D341Med (cell line): ENCODE measurements at places on chromosomes 6 and 20.

GRCh38 chr6:27452496-27452897 is 20.4 kb downstream of the ZNF184 start:
- no peak for DNase-seq

DNA sequence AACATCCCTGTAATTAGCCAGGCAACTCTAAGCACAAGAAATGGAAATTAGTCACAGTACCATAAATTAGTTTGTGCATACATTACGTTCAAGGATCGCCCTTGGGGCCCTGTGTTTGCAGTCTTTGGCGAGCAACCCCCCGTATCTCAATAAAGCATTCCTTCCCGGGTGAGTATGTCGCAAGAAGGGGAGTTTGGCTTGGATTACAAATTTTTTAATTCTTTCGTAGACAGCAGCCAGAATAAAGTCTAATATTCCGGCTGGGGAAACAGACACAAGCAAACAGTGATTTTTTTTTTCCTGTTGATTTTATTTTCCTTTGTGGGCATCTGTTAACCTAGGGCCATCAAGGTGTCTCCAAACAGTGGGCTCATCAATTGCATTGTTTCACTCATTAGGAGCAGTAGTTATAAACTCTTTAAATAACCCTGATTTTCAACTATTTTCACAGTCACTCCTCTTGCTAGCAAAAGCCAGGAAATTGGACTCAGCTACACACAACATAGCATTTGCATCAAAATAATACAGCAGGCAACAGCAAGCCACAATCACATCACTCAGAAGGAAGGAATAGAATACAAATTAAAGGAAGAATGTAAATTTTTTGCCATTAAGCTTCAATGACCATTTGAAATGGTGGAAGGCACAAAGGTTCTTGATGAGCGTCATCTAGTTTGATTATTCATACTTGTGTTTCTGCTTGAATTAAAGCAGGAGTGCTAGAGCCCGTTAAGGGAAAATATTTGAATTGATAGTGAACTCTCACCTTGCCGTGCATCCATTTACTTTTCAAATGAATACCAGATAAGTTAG is 85.3 kb downstream of the LINC00237 start:
- DNase-seq = no peak

GRCh38 chr20:58136149-58136484 is 92.3 kb downstream of the ANKRD60 start:
- no peak for DNase-seq

DNA sequence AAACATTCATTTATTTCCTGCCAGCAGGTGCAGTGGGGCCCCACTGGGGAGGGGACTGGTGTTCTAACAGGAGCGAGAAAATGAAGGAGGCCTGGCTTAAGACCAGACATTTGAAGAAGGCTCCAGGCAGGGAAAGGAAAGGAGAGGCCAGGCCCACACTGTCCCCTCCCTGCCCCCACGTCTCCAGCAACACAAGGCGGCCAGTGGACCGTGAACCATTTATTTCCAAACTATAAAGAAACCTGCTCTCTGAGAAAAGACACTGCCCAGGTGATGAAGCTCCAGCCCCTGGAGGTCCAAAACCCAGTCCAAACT is 41.4 kb upstream of the CDH22 start:
- DNase-seq = no peak

DNA sequence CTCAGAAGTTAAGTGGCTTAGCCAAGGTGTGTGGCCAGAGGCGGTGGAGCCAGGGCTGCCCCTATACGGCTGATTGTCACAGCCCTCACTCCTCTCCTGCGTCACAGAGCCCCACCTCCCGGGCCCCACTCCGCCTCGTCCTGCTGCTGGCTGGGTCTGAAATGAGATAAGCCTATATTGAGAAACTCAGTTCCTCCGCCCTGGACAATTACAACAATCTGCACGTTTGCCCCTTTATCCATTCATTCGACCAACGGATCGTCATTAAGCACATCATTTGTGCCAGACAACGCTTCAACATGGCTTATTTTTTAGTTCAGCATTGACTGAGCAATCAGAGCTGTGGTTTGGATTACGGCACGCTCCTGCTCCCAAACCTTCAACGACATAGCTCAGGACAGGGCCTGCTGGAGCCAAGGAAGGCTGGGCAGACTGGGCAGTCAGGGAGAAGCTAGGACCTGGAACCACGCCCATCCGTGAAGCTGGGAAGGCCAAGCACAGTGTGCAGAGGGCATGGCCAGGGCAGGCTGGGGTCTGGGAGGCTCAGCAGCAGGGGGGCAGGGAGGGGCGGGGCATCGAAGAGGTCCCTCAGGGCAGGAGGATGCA is 16.6 kb upstream of the EZR start:
- no peak for DNase-seq

DNA sequence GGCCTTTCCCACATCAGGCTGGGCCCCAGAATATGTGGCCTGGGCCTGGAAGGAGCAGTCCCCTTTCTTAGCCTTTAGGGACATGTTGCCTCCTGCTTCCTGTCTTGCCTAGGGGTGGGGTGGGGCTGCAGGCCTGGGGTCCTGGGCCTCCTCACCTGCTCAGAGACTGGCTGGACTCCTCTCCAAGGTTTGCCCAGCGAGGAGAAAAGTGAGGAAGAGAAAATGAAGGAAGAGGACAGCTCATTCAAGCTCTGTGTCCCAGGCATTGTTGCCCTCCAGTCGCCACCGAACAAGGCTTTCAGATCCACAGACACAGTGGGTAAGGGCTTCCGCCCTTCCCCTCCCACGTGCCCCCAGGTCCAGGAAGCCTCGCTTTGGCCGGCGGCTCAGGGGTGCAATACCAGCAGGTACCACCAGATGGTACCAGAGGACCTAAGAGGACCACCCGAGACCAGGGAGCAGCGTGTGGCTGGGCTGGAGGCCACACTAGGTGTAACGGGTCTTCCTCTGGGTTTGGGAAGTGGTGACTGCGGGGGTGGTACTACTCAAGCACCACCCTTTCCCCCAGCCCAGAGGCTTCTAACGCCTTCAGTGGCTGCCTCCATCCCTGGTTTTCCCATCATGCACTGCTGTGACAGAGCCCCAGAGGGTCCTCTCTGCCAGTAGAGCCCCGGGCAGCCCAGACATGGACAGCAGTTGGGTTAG is 5.5 kb upstream of the BAK1 start:
- DNase-seq = peak; percentile 85

DNA sequence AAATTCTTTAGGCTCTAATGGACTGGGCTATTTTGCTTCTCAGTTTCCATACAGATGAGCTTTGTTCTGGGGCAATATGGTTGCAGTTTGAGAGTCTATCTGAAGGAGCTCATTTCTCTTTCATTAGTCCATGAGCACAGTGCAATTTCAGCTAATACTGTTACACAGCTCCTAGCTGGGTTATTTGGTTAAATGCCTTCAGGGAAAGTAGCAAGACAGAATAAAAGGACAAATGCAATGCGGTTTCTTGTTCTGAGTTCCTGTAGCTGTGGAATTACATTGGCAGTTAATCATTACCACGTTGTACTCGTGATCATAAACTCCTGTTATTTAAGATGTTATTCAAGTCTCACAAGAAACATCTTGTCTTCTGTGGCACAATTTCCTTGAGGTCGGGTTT is 127.7 kb downstream of the BFSP1 start:
- no peak for DNase-seq

GRCh38 chr20:59993736-59994430 is 35.7 kb downstream of the CDH26 start:
- no peak for DNase-seq

- DNase-seq = peak; percentile 53
Measured at GRCh38 chr6:108118810-108119768, 44.5 kb upstream of the OSTM1 start.

GRCh38 chr20:23163562-23163961 is 77.4 kb upstream of the CD93 start:
- no peak for DNase-seq
